ENCODE measurements at places on chromosomes 2 and 18.

DNA sequence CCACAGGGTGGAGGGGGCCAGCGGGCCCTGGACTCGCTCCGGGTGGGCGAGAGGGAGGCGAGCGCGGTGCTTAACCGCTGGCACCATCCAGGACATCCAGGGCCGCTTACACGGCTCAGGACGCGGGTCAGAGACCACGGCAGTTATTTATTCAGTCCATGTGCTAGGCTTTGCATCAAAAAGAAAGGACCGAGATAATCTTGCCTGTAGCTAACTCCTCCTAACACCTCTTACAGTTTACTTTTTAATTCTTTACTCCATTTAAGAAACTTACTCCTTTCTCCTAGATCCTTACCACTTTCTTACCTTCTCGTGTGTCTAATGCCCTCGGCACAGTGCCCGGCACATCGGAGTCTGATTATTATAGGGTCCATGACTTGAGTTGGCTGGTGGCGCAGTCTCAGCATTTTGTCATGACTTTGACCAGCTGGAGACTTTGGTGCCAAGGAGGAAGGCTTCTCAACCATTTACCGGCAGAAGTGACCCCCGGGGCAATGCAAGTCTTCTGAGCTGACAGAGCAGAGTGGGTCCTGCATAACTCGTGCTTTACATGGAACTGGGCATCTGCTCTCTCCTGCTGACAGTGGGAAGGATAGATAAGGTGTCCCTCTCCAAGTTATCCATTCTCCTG, 503 bp downstream of the ANXA4 start:
- no peak for DNase-seq

- no peak for DNase-seq
Observed at GRCh38 chr18:10912790-10913545, 236.4 kb downstream of the PIEZO2 start.

- DNase-seq = no peak
Observed at GRCh38 chr2:65716698-65717097, 284.3 kb upstream of the SPRED2 start.

DNA sequence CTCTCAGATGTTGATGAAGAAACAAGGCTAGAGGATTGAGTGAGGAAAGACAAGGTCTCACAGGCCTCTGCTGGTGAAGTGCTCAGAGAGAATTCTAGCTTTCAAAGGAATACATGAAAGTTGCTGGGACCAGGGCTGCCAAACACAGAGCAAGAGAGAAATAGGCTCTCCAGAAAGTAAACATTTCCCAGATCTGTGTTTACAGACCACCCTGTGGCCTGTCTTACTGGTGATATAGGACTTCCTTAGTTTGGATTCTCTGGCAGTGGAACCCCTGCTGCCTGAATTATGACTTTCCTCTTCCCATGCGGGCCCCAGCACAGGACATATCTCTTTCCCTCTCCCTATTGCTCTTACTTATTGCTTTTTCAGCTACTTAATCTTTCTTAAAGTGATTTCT, 64.5 kb downstream of the TACR1 start:
- no peak for DNase-seq

DNA sequence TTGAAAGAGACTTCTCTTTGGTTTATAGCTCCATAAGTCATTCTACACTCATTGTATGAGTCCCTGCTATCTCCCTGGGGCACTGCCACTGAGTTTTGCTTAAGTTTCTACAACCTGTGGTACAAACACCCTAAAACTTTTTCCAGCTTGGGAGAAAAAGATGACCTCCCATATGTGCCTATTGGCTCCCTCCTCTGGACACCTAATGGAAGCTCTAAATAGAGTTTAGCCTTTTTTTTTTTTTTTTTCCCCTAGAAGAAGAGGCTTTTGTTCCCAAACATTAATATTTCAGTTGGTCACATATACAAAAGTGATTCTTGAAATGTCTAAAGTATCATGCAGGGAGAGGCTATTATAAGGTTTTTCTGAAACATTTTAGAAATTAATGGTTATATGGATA, 547.2 kb upstream of the TMEFF2 start:
- DNase-seq = no peak

- no peak for DNase-seq
Observed at GRCh38 chr2:10305715-10306114, 3.0 kb downstream of the HPCAL1 start.

GRCh38 chr2:17287183-17287582, 231.1 kb downstream of the RAD51AP2 start:
- DNase-seq = no peak

- DNase-seq = no peak
Observed at GRCh38 chr2:49129034-49129433, 25.3 kb downstream of the FSHR start.

GRCh38 chr2:38263293-38263692, 113.8 kb downstream of the ATL2 start:
- no peak for DNase-seq

DNA sequence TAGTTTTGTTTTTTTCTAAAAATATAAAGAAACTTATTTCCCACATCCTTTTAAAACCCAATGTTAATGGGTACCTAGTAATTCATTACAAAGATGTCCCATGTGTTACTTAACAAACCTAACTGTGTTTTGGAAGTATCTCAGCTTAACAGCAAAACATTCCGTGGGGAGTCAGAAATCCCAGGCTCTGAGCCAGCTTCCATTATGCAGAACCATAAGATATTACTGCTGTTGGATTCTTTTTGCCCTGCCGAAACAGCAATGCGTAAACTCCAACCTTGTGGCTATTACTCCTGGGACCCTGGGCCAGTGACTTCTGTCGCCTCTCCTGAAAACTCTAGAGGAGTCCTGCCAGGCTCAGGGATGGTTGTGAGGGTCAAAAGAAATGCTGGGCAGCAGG, 174.1 kb downstream of the UXS1 start:
- no peak for DNase-seq

GRCh38 chr2:207733597-207734240, 22.3 kb downstream of the CCNYL1 start:
- no peak for DNase-seq

- DNase-seq = no peak
Observed at GRCh38 chr18:28740575-28740974, 563.6 kb upstream of the CDH2 start.

- no peak for DNase-seq
Observed at GRCh38 chr2:1491751-1492150, 78.5 kb downstream of the TPO start.

- DNase-seq = no peak
Observed at GRCh38 chr2:38261569-38262068, 115.5 kb downstream of the ATL2 start.

GRCh38 chr2:64985447-64985846, 3.8 kb upstream of the SLC1A4 start:
- DNase-seq = no peak

GRCh38 chr2:883803-884748, 66.6 kb upstream of the SNTG2 start:
- DNase-seq = no peak

GRCh38 chr2:224413381-224413780, 11.5 kb upstream of the FAM124B start:
- DNase-seq = no peak

DNA sequence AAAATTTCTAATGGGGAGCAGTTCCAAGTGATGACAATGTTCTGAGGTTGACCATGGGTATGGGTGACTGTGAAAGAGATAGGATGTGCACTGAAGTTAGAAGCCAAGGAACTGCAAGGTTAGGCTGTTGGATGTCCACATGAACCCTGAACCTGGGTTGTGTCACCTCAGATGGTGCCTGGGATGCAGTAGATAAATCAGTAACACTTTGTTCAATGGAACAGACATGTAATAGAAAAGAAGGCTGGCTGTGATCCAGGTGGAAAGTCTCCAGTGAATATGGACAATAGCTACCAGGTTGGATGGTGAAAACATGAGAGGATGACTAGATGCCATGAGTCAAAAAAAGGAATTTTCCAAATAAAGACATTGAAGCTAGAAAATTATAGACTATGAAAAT, 131.4 kb downstream of the TRABD2A start:
- no peak for DNase-seq

GRCh38 chr2:217806482-217806765, 196.4 kb downstream of the TNS1 start:
- no peak for DNase-seq

GRCh38 chr18:44750774-44751173, 70.1 kb downstream of the SETBP1 start:
- no peak for DNase-seq

DNA sequence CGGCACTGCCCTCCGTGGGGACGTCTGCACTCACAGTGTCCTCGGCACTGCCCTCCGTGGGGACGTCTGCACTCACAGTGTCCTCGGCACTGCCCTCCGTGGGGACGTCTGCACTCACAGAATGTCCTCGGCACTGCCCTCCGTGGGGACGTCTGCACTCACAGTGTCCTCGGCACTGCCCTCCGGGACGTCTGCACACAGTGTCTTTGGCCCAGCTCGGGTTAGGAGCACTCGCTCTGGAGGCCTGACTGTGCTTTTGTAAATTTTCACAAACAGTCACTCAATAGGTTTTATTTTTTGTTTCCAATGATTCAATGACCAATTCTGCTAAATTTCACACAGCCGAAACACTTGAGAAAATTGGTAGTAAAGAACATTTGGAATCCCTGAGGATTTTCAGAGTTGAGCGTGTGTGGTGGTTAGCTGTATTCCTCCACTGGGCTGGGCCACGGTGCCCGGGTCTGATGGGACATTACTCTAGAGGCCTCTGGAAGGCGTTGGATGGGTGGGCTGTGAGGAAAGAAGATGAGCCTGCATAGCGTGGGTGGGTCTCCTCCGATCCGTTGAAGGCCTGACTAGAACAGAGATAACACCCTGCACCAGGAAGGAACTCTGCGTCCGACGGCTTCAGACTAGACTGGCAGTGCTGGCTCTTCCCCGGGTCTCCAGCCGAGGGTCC, 134.8 kb downstream of the RTP5 start:
- no peak for DNase-seq

DNA sequence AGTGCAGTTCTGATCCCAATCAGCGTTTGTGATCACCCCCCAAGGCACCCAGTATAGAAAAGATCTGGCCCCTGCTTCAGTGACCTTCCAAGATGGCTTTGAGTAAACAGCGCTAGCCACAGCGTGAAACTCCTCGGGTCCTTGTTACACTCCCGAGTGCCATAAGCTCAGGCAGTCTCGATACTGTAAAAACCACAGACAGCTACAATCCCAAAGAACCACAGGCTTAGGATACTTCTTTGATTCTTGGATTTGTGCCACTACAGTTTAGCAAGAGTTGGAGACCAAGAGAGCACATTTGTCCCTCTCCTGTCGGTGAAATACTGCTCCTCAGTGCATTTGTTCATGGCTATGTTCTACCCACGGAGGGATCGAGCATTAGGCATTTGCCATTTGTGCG, 352.5 kb upstream of the ZNF521 start:
- DNase-seq = no peak

- DNase-seq = no peak
Observed at GRCh38 chr2:187890690-187891089, 336.5 kb upstream of the TFPI start.

DNA sequence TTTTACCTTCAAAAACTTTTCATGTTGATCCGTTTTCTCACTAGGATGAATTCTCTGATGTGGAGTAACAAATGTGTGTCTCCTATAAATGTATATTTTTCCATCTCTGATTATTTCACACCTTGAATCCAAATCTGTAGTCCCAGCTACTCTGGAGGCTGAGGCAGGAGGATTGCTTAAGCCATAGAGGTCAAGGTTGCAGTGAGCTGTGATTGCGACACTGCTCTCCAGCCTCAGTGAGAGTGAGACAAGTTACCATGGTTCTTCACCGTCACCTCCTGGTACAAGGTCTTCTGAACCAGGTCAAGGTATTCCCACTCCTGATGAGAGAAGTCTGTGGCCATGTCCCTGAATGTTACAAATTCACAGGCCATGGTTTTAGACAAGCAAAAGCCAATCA, 15.1 kb downstream of the GMCL1 start:
- no peak for DNase-seq

DNA sequence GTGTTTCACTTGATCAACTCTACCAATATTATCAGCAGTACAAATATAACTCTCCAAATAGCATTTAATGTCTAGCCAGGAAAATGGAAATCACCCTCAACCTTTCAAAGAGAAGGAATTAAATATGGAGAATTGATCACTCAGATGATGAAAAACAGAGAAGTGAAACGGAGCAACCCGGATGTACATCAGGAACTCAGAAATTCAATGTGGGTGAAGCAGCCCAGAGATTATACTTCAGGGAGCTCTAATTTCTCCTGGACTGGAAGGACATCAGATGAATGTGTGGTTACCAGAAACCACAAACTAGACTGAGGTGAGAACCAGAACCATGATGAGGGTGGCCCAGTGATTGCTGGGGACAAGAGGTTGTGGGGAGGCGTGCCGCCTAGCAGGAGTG, 35.5 kb upstream of the COBLL1 start:
- DNase-seq = no peak

DNA sequence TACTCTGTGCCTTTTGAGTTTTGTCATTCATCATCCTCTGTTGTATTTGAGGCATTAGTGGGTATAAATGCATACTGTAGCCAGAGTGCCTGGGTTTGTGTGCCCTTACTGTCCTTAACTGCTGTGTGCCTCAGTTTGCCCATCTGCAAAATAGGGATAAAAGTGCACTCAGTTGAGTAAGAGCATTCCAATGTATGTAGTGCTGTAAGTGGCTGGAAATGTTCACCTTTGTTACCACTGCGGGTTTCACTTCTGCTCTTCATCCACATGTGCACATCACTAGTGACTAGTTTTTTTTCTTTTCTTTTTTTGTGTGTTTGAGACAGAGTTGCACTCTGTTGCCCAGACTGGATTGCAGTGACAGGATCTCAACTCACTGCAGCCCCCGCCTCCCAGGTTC, 39.9 kb downstream of the PLEKHB2 start:
- no peak for DNase-seq

DNA sequence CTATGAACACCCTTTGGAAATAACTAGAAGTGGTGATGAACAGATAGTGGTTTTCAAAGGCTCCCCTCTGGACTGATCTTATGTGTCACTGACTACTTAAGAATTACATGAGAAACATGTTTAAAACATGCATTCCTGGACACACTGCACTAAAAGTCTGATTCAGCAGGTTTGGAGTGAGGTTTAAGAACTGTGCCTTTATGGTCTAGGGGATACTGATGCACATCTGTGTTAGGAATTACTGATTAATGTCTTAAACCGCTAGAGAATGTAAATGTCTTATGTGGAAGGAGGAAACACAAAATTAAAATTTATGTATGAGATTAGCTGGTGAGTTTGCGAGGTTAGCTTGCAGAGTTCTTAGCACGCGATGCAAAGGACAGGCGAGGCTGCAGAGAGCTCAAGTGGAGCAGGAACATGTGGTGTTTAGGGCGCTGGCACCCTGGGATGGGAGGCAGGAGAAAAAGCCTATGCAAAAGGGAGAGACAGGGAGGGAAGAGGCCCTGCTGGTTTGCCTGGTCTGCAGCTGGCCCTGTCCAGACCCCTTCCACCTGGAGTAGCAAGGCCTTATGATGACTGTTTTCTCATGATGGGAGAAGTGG, 11.7 kb downstream of the SH3YL1 start:
- no peak for DNase-seq

- DNase-seq = no peak
Observed at GRCh38 chr2:217900010-217900779, 102.6 kb downstream of the TNS1 start.

DNA sequence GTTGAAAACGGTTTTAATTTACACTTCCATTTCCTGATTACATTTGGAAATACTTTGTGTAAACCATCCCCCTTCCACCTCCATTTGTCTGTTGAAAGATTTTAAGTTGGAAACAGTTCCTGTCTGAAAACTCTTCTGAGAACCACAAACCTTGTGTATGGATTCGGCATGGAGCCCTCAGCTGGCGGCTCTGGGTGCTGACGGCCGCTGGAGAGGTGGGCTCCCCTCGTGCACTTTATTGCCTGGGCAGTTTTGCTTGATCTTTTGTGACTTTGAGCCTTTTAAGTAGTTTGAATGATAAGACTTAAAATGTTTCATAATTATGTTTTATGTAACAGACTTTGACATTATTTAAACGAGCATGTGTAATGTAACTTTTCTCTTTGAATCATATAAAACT, 11.1 kb downstream of the KLF11 start:
- no peak for DNase-seq
